ENCODE measurements at places on chromosomes 7 and 10.

DNA sequence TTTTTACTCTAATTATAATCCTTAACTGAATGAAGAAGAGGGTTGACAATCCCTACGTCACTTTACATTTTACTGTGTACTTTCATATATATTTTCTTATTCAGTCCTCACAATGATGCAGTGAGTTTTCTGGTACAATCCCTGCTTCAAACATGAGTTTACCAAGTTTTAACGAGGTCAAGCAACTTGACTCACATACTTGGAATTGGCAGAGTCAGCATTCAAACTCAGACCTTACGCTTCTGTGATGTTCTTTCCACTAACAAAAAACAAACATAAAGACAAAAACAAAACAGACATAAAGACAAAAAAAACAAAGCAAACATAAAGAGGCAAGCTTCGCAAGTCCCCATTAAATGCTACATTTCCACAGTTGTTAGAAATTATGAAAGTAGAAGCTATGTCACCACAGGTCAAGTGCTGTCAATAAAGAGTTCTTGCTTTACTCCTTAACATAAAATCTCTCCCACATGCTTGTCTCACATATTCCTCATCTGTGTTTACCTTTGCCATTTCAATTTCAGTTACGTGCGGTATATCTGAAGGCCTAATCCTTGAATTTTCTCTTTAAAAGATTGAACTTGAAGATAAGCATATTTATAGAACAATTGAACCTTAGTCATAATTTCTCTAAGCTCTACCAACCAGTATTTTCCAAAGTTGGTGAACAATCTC is 217.3 kb downstream of the CELF2 start:
- no peak for DNase-seq

DNA sequence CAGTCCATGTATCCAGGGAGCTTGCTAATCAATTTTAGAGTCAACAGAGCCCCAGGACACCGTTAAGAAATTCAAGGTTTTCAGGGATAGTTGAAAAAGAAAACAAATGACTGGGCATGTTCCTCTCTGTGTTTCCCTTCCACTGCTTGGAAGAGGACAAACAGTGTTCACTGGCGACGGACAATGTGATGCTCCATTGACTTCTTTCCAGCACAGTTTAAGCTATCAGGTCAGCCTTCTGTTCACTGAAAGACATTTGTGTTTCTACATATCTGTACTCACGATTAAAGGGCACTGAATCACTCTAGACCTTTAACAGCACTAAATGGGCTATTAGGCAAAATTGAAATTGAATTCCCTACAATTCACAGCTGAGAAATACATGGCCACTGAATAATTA is 123.6 kb downstream of the RNLS start:
- DNase-seq, result no peak

DNA sequence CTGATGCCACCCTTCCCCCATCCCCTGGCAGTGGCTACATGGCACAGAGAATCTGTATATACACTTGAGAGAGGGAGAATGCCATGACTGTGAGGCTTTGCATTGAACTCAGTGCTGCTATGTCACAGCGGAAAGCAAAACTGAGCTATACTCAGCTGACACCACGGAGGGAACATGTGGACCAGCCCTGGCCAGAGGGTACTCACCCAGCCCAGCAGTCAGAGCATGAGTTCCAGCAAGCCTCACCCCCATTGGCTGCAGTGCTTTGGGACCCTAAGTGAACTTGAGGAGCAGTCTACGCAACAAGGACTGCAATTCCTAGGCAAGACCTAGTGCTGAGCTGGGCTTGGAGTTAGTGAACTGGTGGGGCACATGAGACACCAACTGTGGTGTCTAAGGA is 10.3 kb upstream of the AOC1 start:
- no peak for DNase-seq

GRCh38 chr7:42645906-42646305 is 266.0 kb downstream of the C7orf25 start:
- DNase-seq, result no peak

DNA sequence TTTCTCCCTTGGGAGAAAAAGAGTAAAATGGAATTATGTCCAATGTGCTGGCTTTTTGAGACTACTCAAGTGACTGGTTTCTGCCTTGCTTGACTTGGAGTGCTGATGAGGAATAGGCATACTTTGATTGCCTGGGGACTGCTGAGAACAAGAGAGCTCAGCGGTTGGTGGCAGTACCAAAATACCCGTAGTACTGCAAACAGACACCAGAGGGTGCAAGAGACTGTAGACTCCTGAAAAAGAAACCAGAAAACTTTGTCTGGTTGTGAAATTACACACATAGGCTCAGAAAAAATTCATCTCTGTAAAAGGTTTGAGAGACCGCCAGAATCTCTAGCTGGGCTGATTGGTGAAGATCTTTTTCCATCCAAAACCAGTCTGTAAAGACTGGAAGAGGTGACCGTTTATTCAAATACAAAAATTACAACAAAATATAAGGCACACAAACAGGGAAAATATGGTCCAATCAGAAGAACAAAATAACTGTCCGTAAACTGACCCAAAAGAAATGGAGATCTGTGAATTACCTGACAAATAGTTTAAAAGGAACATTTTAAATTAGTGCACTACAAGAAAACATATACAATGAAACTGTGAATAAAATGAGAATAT is 18.5 kb downstream of the BICC1 start:
- DNase-seq, result no peak

GRCh38 chr7:84324136-84324630 is 129.6 kb upstream of the SEMA3A start:
- no peak for DNase-seq

- DNase-seq, result no peak
These were observed 118.4 kb downstream of the NSUN6 start for GRCh38 chr10:18532881-18533535.

DNA sequence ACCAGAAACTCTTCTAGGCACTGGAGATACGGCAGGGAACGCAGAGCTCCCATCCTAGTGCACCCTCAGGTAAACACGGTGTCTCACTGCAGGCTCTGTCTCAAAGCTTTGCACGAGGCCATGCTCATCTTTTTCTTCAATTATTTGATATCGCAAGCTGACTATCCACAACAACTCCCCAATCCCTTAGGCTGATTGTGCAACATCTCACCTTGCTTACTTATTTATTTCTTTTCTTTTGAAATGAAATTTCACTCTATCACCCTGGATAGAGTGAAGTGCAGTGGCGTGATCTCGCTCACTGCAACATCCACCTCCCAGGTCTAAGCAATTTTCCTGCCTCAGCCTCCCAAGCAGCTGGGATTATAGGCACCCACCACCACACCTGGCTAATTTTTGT is 12.4 kb downstream of the ITIH2 start:
- no peak for DNase-seq

- DNase-seq, result no peak
These were observed 163.7 kb upstream of the AOAH start for GRCh38 chr7:36887969-36888368.
